AG08395 (cell line): ENCODE measurements at places on chromosomes 7 and 10.

GRCh38 chr7:90961037-90961725 lies 303.1 kb upstream of the FZD1 start:
- DNase-seq = no peak

DNA sequence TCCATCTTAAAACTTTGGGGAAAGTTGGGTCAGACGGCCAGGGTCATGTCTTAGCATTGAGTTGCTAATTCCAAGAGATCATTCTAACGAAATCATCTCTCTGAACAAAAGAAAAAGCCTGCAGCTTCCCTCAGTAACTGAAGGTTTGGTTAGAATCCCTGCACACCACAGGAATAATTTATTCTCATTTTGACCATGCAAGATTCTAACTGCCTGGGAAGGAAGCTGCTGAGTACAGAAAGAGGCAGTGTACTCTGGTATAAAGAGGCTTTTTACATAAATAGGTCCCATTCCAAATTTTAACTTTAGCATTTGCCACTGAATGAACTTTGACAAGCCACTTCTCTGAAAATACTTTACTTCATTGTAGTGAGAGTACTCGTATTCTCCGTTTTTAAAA lies 76.9 kb upstream of the RSBN1L start:
- no peak for DNase-seq

- DNase-seq = no peak
Measured at GRCh38 chr7:77413128-77413527, 3.0 kb downstream of the GSAP start.

GRCh38 chr7:4634166-4634565 lies 47.9 kb upstream of the FOXK1 start:
- no peak for DNase-seq

- no peak for DNase-seq
Measured at GRCh38 chr10:113523071-113523470, 29.8 kb upstream of the HABP2 start.

GRCh38 chr10:103554488-103555324 lies 61.2 kb downstream of the NEURL1 start:
- peak; percentile 75 for DNase-seq

DNA sequence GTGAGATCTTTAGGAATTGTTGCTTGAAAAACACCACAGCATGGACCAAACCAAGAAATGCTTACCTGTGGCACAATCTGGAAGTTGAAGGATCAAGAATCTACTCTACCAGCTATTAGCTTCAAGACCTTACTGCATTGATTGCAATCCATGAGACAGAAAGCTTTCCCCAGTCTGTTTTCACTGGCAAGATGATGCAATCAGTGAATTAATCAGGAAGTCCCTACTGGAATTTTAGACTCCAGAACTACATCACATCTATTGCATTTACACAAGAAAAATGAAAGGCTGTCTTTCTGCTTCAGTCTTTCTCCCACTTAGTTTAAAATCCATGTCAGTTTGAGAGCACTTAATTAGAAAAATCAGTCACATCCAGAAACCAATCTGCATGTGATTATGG lies 191.7 kb downstream of the TFEC start:
- no peak for DNase-seq
